Stimulated activated CD4-positive, alpha-beta T cell treated with anti-CD3 and anti-CD28 coated beads, Interleukin-1b, Interleukin-23, amount 100 ng/mL, for 1 hour (primary cell): ENCODE measurements at places on chromosomes 2 and 18.

- DNase-seq, result no peak
Measured at GRCh38 chr18:7567474-7568425, 634 bp downstream of the PTPRM start.

- no peak for DNase-seq
Measured at GRCh38 chr18:13615432-13615861, 110.9 kb downstream of the FAM210A start.

GRCh38 chr18:4721545-4721944 lies 266.4 kb upstream of the DLGAP1 start:
- no peak for DNase-seq

- DNase-seq, result no peak
Measured at GRCh38 chr2:150212722-150213171, 274.7 kb downstream of the RND3 start.

GRCh38 chr18:50675043-50675442 lies 115.2 kb downstream of the MAPK4 start:
- DNase-seq, result no peak

DNA sequence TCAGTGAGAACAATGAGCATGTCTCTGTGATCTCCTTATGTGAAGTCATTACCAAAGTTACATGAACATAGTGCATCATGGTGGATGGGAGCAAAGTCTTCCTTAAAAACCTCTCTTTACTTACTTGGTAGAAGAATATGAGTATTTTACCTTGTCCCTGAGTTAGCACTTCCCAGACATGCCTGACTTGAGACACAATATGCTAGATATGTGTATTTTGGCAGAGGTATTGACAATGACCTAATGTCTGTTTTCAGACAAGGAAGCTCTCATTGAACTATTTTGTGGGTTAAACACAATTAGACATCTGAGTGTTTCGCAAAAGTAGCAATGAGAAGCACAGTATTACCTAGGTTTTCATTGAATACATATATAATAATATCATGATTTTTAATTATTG lies 99.1 kb upstream of the MC4R start:
- DNase-seq, result no peak

GRCh38 chr2:55357927-55358326 lies 61.7 kb downstream of the CCDC88A start:
- no peak for DNase-seq

DNA sequence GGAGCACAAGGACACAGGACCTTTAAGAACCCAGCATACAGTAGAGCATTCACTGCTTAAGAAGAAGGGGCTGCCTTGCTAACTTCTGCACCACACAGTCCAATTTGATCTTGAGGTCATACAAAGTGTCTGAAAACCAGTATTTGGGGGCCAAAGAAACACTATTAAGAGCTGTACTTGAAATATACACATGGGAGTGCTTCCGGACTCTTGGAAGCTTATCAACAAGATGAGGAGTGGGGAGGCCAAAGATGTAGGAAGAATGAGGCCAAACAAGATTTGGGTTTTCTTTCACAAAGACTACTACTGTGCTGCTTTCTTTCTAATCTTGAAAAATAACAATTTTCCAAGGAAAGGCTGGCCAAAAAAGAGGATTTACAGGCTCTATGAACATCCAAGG lies 24.8 kb upstream of the MALL start:
- DNase-seq, result no peak

- no peak for DNase-seq
Measured at GRCh38 chr18:26439537-26439936, 108.8 kb downstream of the KCTD1 start.

DNA sequence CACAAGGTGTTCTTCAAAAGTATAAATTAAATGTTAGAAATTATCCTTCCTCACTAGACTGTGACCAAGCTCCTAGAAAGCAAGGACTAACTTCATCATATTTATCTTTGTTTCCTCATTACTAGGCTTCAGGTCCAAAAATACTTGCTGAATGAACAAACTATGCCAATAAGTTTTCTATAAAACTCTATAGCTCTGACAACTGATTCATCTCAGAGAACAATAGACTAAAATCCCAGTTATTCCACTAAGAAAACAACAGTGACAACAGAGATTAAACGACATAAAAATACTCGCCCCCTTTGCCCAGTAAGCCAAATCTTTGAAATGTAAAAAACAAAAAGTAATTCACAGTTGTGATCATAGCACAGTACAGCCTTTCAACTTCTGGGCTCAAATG lies 13.6 kb downstream of the TLK1 start:
- no peak for DNase-seq

DNA sequence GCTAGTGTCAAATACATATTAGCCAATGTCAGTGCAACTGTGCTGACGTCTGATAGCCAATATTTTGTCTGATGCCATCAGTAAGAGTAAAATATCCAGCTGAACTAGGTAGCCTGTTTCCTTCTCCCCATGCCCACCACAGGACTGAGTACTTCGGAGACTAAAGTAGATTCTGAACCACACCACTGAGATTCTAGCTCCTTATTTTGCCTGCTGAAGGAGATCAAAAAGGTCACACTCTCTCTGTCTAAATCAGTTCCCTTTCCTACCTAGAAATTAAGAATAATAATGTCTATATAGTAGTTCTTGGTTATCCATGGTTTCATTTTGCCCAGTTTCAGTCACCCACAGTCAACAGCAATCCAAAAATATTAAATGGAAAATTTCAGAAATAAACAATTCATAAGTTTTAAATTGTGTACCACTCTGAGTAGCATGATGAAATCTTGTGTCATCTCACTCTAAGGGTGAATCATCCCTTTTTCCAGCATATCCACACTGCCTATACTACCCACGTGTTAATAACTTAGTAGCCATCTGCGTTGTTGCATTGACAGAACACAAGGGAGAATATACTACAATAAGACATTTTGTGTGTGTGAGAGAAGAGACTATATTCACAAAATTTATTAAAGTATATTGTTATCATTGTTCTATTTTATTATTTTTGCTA lies 1043.3 kb upstream of the PIK3C3 start:
- DNase-seq, result no peak

- DNase-seq, result no peak
Measured at GRCh38 chr18:7722955-7723354, 155.8 kb downstream of the PTPRM start.

GRCh38 chr2:16777123-16777870 lies 111.7 kb upstream of the CYRIA start:
- DNase-seq, result no peak

- no peak for DNase-seq
Measured at GRCh38 chr18:57864615-57865121, 61.6 kb upstream of the ATP8B1 start.

DNA sequence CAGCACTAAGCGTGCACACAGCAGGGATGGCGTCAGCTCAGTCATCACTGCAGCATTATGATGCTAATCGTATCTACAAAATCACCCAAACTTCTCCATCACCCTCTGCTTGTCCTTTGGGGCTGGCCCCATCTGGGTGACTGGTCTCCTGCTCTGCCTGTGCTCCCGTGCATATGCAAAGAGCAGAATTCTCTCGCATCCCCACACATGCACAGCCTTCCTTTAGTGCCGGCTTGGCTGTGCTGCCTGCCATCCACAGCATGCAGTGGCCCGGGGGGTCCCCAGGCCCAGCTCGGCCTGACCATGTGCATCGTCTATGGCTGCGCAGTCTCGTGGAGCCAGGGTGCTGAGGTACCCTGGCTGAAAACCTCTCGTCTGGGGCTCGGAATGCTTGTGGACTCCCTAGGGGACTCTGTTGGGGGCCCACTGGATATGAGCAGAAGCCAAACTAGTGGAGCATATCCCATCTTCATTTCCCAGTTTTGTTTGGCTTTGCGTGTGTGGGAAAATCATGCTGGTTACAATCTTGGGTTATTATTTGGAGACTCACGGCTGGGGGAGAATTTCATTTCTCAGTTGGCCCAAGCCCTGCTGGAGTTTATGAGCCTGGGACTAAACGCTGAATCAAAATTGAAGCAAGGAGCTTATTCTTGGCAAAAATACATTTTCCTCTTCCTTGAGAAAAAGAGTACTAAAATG lies 70.9 kb upstream of the HS6ST1 start:
- DNase-seq, result no peak

DNA sequence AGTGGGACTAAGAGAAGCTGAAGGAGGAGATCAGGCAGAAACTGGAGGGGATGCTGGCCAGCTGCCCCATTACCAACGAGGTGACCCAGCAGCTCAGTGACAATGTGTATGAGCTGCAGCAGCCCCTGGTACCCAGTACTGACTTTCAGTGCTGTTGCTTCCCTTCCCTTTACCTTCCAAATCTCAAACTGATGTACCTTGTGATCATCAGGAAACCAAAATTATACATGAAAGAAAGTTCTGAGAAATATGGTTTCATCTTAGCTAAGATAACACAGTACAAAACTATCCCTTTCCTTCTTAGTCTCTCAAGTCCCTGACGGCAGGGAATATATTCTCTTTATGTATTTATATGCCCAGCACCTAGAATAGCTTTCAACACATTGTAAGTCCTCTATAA lies 52.3 kb upstream of the CERS6 start:
- no peak for DNase-seq

DNA sequence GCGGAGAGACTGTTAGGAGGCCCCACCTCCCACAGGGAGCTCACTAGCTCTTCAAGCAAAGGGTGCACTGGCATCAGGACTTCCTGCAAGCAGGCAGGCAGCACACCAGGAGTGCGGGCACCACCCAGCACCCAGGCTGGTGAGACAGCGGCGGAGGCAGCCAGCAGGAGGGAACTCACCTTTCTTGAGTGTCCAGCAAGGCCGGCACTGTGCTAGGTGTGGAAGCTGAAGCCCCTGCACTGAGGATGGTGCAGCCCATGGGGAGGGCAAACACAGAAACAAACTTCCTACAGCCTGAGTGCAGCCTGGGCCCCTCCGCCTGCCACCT lies 100.7 kb upstream of the ID2 start:
- DNase-seq, result no peak

GRCh38 chr2:57516698-57517340 lies 529.8 kb upstream of the VRK2 start:
- DNase-seq, result no peak

DNA sequence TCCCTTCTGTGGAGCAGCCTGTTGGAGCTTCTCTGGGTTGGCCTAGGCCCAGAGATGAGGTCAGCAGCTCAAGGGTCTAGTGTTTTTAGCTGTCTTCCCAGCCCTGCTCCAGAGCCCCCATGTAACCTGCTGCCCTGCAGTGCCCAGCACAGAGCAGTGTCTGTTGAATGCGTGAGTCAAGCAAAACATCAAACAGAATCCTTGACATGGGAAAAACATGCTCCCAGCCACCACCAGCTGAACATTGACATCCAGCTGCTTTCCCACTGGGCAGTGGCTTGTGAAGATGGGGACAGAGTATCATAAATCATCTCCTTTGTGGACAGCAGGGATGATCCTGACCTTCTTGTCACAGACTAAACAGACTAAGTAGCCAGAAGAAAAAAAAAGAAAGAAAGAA lies 22.6 kb downstream of the IMPA2 start:
- DNase-seq, result no peak

DNA sequence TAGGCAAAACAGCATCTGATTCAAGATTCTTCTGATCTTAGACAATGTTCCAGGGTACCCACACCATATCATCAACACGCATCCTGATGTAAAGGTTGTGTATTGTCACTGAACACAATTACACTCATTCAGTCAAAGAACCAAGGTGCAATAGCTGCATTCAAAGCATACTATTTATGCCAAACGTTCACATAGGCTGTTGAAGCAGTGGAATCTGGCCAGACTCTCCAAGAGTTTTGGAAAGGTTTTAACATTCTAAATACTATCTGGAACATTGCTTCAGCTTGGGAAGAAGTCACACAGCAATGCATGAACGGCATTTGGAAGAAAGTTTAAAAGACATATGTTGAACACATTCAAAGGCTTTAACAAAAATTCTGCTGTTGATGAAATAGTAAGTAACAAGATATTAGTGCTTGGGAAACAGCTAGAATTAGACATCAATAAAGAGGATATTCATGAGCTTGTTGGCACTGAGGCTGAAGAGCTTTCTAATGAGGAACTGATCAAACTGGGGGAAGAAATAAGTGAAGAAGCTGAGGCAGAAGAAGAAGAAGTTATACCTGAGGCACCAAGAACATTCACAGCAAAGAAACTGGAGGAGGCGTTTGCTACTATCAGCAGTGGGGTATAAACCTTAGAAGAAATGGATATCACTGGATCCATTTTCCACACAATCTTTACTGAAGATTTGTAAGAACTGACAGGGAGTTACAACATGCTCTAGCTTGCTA lies 47.6 kb upstream of the MSH6 start:
- no peak for DNase-seq

DNA sequence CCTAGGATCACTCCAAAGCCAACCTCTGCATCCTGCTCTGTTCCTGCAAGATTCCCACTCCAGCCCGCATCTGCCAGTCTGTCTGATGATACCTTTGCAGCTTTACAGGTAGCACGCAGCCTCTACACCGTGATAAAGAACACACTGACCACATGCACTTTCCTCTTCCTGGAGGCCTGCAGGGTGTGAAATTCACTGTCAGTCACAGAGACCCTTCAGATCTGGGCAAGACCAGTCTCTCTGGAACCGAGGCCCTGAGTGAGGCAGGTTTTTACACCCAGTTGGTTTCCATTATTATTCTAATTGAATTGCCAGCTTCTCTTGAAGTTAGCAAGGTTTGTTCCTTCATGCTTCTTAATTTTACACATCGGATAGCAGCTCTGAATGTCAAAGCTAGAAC lies 30.5 kb upstream of the TWIST2 start:
- DNase-seq, result no peak

- DNase-seq, result no peak
Measured at GRCh38 chr2:156430236-156430979, 5.8 kb upstream of the GPD2 start.

- DNase-seq, result no peak
Measured at GRCh38 chr2:29218071-29218470, 102.9 kb downstream of the CLIP4 start.

GRCh38 chr18:54206447-54206846 lies 18.0 kb downstream of the MBD2 start:
- no peak for DNase-seq

DNA sequence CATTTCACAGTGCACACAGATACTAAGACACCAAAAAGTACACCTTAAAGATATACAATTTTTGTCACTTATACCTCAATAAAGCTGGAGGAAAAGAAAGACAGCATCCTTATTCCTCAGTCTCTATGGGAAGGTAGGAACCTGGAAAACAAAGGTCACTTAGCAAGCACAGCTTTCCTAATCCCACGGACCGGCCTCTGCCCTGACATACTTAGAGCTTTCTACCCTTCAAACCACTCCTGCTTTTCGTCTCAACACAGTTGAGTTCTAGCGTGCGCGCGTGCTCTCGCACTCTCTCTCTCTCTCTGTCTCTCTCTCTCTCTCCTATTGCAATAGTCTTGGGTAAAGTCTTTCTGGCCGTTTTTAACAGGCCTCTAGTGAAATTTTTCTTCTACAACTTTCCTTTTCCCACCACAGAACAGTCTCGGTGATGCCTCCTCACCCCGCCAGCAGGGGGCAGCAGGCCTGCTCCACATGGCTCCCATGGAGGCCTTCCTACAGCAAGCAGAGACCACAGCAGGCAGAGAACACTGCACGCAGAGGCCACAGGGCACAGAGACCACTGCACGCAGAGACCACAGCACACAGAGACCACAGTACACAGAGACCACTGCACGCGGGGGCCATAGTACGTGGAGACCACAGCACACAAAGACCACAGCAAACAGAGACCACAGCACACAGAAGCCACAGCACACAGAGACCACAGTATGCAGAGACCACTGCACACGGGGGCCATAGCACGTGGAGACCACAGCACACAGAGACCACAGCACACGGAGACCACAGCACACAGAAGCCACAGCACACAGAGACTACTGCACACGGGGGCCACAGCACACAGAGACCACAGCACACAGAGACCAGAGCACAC lies 106.9 kb downstream of the FBXO15 start:
- peak; percentile 17 for DNase-seq
